ENCODE measurements at places on chromosomes 11 and 22.
A peak's percentile ranks its signal among the peaks of the same experiment; 100 is the strongest.

DNA sequence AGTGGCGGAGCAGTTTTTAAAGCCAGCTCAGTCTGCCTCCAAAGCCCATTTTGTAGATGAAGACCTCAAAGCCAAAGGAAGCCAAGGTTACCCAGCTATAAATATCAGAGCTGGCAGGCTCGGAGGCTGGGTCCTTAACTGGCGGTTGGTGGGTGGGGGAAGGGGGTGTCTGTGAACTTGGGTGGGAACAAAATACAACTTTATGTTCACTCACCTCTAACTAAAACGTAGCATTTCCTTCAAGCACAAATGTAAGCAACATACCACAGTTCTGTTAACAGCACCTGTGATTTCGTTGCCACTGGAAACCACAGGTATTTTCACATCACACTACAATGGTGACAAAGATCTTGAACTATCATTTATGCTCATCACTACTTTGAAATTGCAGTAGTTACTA lies 99.7 kb upstream of the SYT13 start:
- DNase-seq = no peak

- DNase-seq = peak; percentile 90
These were observed 2.5 kb upstream of the NPAS4 start for GRCh38 chr11:66418168-66418985.

DNA sequence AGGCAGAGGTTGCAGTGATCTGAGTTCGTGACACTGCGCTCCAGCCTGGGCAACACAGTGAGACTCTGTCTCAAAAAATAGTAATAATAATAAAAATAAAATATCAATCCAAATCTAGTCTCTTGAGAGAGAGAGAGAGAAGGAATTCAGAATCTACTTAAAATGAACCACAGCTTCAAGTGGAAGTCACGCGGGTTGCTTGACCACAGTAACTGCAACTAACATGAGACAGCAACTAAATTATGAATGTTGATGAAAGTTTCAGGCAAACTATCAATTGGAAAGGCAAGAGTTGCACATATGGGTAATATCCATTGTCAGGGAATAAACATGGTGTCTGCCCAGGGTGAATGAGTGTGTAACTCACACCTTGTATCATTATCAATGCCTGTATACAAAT lies 12.5 kb downstream of the POU2AF2 start:
- no peak for DNase-seq

DNA sequence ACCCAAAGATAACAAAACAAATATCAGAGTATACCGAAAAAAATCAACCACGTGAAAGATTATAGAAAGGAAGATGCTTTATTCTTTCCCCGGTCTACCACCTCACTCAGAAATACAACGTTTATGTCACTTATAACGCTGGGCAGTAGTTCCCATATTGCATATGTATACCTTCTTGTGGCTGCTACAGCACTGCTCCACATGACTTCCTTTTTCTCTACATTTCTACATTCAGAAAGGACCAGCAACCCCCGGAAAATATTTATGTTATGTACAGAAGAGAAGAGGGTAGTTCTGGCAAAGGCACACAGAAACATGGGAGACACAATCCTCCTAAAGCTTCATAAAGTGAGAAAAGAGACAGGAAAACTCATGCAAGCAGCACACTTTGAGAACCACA lies 56.8 kb downstream of the MTMR2 start:
- no peak for DNase-seq

- no peak for DNase-seq
These were observed 3.7 kb upstream of the CHST1 start for GRCh38 chr11:45669146-45669545.

GRCh38 chr22:28951969-28952521 lies 68.7 kb downstream of the ZNRF3 start:
- DNase-seq = no peak

DNA sequence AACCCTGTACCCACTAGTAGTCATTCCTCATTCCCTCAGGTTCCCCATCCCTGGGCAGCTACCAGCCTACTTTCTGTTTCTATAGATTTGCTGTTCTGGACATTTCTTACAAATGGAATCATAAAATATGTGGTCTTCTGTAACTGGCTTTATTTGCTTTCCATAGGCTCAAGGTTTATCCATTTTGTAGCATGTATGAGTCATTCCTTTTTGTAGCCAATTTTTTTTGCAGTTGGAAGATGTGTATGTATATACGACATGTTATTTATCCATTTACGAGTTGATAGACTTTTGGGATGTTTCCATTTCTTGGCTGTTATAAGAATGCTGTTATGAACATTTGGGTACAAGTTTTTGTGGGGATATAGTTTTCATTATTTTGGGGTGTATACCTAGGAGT lies 130.6 kb downstream of the WNT11 start:
- peak; percentile 73 for DNase-seq

GRCh38 chr11:16880184-16880801 lies 133.9 kb downstream of the PLEKHA7 start:
- no peak for DNase-seq

- no peak for DNase-seq
These were observed 565.5 kb downstream of the BRD1 start for GRCh38 chr22:49262167-49262566.

GRCh38 chr11:83097429-83098075 lies 25.9 kb upstream of the RAB30 start:
- no peak for DNase-seq

DNA sequence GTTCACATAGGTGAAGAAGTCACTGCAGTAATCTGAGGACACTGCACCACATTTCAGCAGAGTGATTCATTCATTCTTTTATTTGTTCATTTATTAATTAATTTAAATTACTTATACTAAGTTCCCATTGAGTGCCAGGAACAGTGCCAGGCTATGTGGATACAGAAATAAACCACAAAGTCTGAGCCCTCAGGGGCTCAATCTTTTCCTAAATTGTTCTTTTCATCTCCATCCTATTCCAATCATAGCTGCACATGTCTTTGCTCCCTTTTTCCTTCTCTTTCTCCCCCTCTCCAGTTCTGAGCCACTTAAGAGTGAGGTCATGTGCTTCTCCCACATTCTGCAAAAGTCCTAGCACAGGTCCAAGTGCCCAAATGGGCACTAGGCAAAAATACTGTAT lies 4.9 kb downstream of the SYTL2 start:
- DNase-seq = no peak

GRCh38 chr11:79439886-79440570 lies 802 bp downstream of the TENM4 start:
- DNase-seq = peak; percentile 16

GRCh38 chr11:776561-777287 lies 563 bp downstream of the GATD1 start:
- DNase-seq = no peak

DNA sequence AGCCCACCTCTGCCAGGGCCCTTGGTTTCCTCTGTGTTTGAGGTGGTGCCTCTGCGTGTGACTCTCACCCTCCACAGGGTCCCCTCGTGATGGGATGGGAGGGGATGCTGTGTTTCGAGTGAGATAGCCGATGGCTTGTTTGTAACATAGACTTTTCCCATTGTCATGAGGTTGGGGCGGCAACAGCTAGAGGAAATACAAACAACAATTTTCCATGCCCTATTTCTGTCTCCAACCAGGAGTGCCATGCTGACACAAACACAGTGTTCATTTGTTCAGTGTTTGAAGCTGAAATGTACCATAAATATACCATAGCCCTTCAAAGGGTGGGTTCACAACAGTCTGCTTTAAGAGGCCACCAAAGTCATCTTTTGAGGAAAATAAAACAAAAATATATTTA lies 19.5 kb upstream of the NAV2 start:
- DNase-seq = no peak

DNA sequence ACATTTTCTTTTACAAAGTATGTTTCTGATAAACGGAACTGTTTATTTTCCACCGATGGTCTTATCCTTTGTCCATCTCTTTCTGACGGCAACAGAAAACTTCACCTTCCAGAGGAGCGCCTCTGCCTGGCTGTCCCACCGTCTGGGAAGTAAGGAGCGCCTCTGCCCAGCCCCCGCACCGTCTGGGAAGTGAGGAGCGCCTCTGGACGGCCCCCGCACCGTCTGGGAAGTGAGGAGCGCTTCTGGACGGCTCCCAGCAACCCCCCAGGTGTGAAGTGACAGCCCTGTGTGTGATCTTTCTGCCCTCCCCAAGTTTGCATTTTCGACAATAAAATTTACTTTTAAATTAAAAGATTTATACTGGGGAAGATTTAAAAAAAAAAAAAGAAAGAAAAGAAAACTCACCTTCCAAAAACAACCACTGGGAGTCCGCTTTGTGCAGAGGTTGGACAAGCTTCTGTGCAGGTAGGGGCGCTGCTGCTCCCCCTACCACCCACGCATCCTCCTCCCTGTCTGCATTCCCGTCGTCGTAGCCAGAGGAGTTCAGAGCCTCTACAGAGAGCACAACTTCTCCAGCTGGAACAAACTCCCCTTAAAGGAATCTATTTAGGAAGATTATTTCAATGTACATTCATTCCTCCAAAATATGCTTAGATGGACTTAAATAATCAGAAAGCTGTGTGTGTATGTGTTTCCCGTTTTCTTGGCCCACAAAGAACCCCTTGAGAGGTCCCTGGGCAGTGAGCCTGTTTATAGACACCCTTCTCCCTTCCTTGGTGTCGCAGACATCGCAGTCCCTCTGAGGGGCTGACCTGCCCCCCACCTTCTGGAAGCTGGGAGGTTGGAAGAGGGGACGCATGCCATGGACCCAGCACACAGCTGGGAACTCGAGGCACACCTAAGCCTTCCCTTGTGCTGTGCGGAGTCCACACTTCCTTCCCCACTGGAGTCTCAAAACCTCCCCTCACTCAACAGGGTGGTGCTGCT lies 849 bp upstream of the APOBEC3B start:
- DNase-seq = peak; percentile 45

DNA sequence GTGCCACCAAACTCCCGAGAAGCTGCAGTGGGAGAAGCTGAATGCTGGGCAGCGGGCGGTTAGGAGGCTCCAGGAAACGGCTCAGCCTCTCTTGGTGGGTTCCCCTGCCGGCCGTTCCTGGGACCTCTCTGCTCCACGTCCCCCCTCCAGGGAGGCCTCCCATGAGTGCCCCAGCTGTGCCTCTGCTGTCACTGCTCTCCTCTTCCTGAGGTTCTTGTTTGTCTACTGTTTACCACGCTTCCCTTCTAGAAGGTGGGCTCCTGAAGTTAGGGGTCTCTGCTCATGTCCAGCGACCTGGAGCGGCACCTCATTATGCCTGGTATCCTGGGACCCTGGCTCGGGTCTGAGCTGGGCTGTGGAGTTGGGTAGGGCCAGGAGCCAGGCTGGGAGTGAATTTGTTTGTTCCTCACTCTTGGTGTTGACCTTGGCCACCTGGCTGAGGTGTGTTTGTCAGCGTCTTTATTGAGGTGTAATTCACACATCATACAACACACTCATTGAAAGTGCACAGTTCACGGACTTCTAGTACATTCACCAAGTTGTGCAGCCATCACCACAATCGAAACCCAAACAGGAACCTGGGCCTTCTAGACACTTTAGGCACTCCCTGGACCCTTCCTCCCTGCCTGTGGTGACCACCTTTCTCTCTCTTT lies 37.8 kb upstream of the GRAMD4 start:
- DNase-seq = no peak

DNA sequence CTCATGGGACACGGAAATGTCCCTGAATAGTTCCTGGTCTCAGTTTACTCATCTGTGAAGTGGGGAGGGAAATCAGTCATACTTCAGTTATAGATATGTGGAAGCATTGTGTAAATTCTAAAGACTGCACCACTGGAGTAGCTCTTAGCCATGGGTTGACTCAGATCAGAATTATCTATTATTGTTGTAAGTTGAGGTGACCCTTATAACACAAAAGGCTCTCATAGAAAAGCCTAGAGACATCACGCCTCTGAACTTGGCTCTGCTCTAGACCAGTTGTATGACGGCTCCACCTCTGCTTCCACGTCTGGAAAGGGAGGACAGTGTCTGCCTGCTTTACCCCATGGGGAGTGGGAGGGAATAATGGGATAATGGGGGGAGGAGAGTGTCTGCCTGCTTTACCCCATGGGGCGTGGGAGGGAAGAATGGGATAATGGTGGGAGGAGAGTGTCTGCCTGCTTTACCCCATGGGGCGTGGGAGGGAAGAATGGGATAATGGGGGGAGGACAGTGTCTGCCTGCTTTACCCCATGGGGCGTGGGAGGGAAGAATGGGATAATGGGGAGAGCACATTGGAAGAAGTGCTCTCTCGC lies 98.2 kb downstream of the AMOTL1 start:
- no peak for DNase-seq

DNA sequence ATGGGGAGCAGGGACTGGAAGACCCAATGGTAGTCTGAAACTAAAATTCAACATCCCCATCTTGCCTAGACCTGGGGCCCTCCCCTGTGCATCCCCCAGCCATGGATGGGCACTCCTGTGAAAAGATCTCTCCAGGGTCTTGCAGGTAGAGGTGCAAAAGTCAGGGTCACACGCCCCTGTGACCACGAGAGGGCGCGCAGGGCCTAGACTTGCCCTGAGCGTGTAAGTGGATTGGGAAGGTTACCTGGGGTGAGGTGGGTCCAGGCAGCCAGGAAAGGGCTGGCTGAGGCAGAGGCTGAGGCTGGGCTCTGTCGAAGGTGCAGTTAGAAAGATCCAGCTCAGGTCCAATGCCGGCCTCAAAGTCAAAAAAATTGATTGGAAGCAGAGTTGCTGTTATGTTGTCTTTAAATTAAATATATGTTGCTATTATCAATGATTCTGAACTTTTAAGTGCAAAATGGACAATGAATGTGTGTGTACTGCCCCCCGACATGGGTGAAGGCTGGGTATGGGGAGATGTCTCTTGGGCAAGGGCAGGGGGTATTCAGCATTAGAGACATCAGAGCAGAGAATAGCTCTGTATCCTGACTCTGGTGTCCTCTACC lies 4.8 kb upstream of the POU2F3 start:
- peak; percentile 88 for DNase-seq

DNA sequence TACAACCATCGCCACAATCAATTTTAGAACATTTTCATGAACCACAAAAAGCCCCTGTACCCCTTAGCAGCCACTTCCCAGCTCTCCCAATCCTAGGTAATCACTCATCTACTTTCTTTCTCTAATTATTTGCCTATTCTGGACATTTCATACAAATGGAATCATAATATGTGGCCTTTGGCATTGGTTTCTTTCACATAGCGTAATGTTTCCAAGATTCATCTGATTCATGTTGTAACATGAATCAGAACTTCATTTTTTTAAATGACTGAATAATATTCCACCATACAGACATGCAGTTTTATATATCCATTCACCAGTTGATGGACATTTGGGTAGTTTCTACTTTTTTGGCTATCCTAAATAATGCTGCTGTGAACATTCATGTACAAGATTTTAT lies 56.2 kb upstream of the RCN1 start:
- DNase-seq = no peak

DNA sequence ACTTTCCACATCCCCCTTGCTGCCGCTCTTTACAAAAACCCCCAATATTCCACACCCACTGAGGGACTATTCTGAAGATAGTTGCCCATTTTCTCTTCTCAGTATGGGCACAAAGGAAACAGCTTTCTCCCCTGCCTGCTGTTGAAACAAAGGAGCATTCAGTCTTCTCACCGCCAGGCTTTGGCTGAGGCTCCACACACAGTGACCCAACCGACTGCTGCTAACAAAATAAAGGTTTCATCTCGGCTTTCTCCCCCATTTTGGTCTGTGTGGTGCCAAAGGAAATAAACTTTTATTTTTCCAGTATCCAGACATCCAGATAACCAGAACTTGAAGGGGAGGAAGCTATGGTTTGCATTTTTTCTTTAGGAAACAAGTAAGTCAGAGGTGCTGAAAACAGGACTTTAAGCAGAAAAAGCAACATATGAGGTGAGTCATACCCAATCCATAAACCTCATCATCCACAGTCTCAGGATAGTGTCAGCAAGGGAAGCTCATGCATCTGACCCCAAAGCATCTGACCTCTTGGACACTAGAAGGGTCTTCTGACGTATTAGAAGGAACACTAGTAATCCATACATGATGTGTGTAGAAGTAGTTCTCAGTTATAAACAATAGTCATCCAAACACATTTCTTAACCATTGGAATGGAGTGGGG lies 6.4 kb downstream of the CLMP start:
- DNase-seq = peak; percentile 61

- DNase-seq = no peak
These were observed 138.5 kb downstream of the CCDC81 start for GRCh38 chr11:86513138-86513537.
